ENCODE measurements at places on chromosomes 7 and 10.
A peak's percentile ranks its signal among the peaks of the same experiment; 100 is the strongest.

GRCh38 chr7:127253281-127254162 lies 781 bp upstream of the GRM8 start:
- peak; percentile 70 for DNase-seq

- no peak for DNase-seq
These were observed 152.9 kb upstream of the INHBA start for GRCh38 chr7:41855798-41856197.

- peak; percentile 5 for DNase-seq
These were observed 745.9 kb downstream of the GATA3 start for GRCh38 chr10:8800426-8800825.

DNA sequence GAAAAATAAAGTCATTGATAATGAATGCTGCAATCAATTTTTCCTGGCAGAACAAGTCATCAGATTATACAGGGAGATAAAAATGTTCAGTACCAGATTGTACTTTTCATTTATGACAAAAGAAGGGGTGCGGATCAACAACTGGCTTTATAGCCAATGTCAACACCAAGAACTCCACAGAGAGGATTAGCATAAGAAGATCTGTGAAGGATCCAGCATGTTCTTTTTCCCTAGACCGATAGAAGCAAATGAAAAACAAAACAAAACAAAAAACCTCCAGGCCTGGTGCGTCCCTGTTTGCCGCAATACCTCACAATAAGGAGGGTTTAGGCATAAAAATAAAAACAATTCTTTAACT lies 34.7 kb upstream of the PRKAR2B start:
- DNase-seq = no peak

DNA sequence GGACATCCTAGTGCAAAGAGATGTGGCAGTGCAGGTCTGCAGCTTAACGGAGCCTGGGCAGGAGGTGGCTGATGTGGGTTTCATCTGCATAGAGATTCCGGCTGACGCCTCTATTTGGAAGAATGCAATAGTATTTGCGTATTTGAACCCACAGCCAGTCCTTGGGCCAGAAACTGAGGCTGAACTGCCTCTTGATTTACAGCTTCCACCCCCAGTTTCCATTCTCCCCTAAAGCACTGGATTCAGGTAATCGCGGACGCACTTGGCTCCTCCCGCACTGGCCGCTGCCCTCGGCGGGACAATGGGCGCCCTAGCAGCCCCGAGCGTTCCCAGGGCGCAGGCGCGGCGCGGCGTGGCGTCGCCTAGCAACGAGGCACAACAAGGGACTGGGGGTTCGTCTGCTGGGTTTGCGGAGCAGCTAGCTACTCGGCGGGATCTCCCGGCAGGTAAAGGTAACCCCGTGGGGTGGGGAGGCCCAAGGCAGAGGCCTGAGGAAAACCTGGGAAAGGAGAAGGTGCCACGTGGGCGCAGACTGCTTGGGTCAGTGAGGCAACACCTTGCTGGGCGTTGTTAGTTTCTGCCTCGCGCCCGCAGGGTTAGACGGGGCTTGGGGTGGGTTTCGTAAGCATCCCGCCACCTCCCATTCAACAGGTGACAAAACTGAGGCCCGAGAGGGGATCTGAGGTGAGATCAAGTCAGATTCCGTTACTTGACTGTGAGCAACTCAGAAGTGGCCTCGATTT lies at the start of gene ARMC3:
TSS of gene ARMC3 (plus strand) at position 393 of the 743 bp plus-strand sequence. CDS start 3,944 bp downstream, outside the sequence.
- peak; percentile 78 for DNase-seq

DNA sequence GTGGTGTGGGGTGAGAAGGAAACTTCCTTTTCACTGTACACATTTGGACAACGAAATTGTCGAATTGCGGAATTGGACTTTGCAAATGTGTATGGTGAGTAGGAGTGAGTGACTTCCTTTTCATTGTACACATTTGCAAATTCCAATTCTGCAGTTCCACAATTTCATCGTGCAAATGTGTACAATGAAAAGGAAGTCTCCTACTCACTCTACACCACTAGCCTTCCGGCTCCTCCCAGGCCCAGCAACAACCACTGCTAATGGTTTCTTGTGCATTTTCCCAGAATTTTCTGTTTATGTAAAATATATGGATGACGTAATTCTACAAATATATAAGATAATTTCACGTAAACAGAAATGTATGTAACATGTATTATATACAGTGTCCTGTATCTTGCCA lies 118.5 kb downstream of the ARL4A start:
- no peak for DNase-seq

- DNase-seq = no peak
These were observed 42.6 kb upstream of the INSIG1 start for GRCh38 chr7:155255071-155255470.

- no peak for DNase-seq
These were observed 293.3 kb downstream of the USP6NL start for GRCh38 chr10:11317936-11318670.

DNA sequence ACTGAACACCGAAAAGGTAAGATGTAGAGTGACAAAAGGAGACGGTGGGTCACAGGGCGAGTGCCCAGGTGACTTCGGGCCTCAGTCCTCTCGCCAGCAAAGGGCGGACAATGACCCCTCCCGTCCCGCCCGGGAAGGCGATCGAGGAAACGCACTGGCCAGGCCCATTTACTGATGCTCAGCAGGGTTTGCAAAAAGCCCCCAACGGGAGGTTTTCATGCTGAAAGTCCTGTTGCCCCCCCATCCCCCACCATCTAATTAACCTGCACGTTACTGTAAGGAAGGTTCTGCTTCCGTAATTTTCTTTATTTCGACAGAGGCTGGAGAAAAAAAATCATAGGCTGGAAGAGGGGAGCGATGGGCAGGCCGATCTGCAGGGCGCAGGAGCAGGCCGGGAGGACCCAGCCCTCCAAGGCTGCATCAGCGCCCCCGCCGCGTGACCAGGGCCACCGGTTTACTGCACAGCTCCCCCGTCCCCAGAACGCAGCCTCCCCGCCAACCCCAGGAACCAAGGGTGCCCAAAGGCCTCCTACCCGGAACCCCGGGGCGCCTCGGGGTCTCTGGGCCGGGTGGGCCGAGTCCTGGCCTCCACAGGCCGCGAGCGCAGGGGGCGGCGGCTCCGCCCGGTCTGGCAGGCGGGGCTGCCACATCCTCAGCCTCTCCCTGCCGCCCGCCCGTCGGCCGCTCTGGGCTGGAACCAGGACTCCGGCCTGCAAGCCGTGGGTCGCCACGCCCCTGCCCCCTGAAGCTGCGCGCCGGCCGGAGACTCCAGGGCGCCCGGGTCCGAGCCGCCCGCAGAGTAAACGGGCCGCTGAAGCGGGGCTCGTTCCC lies 613 bp downstream of the OAT start:
- peak; percentile 56 for DNase-seq

- DNase-seq = no peak
These were observed 357.6 kb downstream of the GFRA1 start for GRCh38 chr10:115915429-115915828.

- peak; percentile 40 for DNase-seq
These were observed at the start of gene CFAP46 for GRCh38 chr10:132942101-132943057. TSS of gene CFAP46 (minus strand) at chr10:132942570. CDS start at chr10:132942484, 86 bp downstream.

DNA sequence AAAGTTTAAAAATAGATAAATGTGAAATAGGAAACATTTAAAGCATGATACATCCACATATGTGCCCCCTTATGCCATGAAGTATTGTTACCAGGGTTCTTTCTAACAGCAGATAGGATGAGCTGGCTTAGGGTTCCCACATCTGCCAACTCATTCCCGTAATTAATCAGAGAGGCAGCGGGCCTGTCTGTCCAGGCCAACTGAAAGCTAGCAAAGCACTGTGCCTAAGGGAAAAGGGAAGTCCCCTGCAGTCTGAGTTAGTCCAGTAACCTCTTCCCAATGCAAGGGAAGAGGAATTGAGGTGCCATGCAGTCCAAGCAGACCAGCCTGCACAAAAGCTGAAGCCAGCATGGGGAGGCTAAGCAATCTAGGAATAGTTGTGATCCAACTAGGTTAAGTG lies 18.3 kb upstream of the ZC3HAV1L start:
- no peak for DNase-seq

DNA sequence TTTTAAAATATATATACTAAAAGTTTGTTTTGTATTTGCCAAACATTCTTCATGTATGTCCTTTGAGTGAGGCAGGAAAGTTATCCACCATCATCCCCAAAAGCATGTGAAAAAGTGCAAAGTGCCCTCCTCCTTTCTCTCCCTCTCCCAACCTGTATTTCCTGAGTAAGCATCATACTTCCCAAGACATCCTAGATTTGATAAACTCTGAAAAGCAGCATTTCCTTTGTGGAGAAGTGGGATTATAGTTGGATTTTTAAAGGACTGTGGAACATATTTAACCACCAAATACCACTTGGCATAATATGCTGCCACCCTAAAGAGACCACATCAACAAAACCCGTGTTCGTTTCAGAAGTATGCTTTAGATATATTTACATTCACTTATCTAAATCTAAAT lies 36.9 kb downstream of the NET1 start:
- no peak for DNase-seq

- no peak for DNase-seq
These were observed 171.5 kb downstream of the PARD3 start for GRCh38 chr10:34643620-34644019.

DNA sequence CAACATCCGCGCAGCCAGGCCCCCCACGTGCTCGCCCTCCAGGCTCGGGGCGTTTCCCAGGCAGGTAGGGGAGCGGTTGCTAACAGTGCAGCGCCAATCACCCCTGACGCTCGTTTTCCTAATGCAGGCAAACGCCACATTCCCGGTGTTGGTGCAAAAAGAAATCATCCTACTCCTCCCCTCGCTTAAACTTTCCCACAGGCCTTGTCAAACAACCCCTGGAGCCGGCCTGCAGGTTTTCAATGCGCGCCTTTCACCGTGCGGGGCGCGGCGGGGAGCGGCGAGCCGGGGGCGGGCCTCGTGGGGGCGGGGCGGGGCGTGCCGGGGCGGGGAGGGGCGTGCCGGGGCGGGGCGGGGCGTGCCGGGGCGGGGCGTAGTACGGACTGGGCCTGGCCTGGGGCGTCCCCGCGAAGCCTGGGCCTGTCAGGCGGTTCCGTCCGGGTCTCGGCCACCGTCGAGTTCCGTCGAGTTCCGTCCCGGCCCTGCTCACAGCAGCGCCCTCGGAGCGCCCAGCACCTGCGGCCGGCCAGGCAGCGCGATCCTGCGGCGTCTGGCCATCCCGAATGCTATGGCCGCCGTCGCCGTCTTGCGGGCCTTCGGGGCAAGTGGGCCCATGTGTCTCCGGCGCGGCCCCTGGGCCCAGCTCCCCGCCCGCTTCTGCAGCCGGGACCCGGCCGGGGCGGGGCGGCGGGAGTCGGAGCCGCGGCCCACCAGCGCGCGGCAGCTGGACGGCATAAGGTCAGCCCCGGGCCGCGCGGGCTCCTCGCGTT lies at the start of gene ECHDC3:
TSS of gene ECHDC3 (plus strand) at position 374 of the 770 bp plus-strand sequence. CDS start at position 569, 195 bp downstream.
- peak; percentile 56 for DNase-seq

DNA sequence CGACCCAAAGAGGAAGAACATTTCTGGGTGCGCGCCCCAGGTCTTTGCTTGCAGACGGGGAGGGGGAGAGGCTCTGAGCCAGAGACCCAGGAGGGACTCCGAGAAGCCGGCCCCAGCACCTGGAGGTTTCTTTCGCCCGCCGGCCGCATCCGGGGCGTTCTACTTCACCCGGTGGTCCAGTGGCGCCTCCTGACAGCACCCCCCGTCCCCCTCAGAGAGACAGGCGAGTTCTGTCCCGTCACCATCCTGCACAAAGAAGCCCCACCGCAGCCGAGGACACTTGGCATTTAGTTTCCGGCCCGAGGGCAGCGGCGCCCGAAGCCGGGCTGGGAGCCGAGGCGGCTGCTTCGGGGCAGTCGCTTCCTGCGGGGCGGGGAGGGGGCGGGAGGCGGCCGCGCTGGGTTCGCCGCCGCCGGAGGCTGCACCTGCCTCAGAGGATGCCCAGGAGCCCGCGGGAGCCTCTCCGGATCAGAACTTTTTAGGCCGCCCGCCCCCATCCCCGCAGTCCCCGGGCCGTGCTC lies at the start of gene TMEM178B:
TSS of gene TMEM178B (plus strand) at position 424 of the 521 bp plus-strand sequence.
- peak; percentile 25 for DNase-seq

GRCh38 chr10:118454211-118454610 lies 112.1 kb upstream of the FAM204A start:
- DNase-seq = no peak

GRCh38 chr7:47807126-47807525 lies 141.1 kb downstream of the PKD1L1 start:
- no peak for DNase-seq

- DNase-seq = peak; percentile 48
These were observed 128.4 kb upstream of the BTBD16 start for GRCh38 chr10:122142641-122143237.

DNA sequence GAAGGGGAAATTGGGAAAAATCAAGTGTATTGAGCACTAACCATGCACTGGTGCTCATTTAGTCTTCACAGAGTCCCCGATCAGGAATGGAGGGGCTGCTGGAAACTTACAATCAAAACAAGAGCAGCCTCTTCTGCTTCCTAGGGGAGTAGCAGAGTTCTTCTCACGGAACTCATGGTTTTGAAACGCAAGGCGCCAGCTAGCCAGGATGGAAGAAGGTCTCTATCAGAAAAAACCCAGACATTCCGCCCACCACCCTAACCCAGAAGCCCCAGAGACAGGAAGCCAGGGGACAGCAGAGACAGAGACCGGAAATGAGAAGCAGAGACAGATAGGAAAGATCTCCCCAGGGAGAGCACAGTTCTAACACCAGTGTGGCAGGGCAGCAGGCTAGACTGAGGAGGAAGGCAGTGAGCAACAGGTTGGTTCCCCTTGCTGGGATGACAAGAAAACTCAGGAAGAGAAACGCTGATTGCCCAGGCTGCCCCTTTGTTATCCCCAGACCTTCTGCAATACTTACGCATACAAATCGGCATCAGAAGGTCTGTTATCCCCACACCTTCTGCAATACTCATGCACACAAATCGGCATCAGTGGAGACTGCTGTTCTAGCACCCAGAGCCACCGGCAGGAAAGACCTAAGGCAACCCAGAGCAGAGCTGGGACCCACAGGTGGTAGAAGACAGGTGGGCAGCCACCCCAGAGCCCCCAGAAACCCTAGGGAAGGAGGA lies 99.2 kb downstream of the CPXM2 start:
- DNase-seq = no peak

DNA sequence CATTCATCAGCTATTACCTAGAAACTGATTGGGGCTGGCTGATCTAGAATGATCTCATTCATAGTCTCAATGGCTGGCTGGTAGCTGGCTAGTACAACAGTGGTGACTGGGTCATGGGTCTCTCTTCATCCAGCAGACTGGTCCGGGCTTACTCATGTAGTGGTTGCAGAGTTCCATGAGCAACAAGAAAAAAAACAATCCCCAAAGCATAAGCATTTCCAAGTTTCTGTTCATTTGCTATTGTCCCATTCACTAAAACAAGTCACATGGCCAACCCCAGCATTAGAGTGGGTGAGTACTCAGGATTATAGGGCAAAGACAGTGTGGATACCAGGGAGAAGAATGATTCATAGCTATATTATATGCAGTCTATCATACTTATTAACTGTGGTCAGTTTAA lies 85.2 kb upstream of the SEMA3C start:
- no peak for DNase-seq

- peak; percentile 81 for DNase-seq
These were observed 73.4 kb downstream of the SHH start for GRCh38 chr7:155738652-155739537.

DNA sequence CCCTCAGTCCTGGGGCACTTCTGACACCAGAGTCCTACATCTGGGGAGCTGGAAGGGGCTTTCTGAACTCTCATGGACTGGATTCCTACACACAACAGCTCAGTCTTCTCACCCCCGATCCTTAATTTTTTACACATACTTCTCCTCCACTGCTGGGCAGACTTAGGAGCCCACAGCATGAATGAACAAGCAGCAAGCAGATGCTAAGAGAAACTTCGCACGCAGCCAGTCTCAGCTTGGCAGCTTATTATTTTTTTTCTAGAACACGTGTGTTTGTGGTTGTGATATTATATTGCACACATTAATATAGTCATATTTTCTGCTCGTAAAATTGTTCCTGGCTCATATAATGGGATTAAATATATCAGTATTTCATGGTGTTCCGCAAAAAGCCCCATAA lies 50.9 kb upstream of the LOXL4 start:
- DNase-seq = no peak

GRCh38 chr7:107951896-107952295 lies 51.1 kb downstream of the LAMB1 start:
- no peak for DNase-seq
